ENCODE measurements at places on chromosomes 5 and 9.

DNA sequence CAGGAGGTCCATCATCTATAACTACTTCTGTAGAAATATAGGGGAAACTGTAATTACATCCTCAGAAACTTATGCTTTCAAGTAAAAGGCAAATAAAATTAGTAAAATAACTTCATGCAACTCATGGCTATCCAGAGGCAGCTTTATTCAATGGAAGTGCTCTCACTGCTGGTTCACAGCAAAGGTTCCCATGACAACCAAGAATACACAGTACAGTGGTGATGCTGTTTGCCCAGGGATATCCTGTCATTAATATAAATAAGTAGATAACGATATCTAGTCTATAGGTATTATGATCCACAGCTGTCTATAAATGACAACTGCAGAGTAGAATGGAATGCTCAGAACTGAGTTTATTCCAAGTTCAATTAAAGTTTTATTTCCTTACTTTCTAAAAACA, 390.3 kb downstream of the PDE4D start:
- no peak for DNase-seq

DNA sequence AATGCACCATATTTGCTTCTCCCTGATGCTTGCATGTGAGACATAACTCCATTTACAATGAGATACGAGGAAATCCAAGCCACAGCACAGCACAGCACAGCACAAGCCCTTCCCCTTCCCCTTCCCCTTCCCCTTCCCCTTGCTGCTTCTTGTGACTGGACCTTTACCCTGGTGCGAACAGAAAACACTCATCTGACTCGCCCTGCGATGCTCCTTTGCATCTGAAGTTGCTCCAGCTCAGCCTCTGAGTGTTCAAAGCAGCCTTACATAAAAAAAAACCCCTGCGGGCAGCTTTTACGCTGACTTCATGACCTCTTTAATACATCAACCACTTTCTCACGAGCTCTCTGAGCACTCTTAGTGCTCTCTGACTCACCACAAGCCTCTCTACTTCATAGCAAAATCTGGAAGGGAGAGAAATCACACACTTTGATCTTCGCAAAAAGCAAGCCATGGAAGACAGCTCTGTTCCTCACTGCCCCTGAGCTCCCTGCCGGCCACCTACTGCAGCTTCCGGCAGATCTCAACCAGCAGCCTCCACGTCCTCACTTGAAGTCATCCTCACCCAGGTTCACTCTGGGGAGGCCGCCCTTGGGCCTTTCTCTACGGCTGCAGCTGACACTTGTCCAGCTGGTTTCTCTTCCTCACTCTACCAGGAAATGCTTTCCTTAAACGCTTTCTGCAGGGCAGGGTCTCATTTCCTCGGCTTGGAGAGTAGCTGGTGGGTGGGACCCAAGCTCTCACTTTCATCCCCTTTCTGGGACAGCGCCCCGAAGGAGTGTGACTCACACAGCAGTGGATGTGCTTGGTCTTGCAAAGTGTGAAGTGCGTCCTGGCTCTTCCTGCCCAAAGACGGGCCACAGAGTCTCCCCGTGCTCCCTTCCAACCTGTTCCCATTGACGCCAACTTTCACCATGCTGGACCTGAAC, 5.3 kb downstream of the SLC34A1 start:
- DNase-seq = peak; percentile 71

GRCh38 chr9:111438541-111439235, 45.5 kb downstream of the ECPAS start:
- DNase-seq = no peak

DNA sequence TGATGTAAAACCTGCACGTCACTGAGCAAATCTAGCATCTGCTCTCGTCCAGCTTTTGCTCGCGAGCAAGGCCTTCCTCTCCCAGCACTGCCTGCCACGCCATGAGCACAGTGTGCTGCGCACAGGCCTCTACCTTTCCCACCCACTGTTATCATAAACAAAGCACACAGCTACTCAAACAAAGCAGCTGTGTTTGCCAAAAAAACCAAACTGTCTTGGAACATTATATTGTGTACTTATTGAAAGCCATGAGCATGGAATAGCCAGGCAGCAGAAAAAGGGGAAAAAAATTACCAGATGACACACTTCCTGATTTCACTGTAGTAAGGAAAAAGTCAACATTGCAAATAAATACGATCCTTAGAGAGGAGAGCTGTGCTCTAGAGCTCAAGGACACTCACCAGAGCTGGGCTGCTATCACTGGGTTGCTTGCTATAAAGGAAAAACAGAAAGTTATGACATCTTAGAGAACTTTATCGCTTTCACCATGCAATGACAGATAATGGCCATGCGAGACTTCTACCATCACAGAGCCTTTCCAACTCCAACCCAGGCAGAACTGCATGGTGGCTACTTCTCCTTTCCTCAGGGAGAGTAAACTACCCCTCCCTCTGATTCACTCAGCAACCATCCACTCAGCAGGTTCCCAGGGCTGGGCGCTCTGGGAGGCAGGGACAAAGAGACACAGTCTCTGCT, 69.6 kb downstream of the EPB41L4B start:
- DNase-seq = no peak

GRCh38 chr5:65268525-65268924, 213.2 kb downstream of the ADAMTS6 start:
- no peak for DNase-seq

DNA sequence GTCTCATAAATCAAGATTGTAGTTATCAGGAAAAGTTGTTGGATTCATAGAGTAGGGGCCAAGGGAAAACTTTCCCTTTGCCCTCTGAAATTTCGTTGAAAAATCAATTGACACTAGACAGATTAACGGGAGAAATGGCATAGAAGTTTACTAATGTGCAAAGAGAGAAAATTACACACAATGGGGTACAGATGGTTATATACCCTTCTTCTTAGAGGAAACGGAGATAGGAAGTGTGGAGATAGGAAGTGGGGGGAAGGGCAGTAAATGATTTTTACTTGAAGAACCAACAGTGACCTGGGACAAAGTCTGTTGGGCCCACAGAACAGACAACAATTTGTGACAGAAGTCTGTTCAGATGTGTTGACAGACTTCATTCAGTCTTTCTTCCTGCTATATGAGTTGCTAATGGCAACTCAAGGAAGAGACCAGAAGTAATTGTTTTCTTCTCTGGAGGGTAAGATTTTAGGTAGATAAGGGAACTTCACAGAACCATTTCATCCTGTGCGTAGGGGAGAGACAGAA, 177.9 kb downstream of the C9orf152 start:
- no peak for DNase-seq

DNA sequence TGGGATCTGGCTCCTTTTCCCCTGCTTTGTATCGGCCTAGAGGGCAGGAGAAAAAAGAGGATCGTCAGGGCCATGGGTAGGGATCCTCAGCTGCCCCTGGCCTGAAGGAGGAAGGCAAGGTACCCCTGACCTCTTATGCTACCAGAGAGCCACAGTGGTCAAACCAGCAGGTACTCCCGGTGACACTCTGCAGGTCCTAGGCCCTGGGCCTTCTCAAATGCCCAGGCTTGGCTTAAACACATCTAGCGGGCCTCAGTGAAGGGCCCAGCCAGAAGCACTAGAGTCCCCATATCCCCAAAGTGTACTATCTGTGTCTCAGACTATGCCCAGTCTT, 3.5 kb downstream of the IRF1 start:
- DNase-seq = no peak

DNA sequence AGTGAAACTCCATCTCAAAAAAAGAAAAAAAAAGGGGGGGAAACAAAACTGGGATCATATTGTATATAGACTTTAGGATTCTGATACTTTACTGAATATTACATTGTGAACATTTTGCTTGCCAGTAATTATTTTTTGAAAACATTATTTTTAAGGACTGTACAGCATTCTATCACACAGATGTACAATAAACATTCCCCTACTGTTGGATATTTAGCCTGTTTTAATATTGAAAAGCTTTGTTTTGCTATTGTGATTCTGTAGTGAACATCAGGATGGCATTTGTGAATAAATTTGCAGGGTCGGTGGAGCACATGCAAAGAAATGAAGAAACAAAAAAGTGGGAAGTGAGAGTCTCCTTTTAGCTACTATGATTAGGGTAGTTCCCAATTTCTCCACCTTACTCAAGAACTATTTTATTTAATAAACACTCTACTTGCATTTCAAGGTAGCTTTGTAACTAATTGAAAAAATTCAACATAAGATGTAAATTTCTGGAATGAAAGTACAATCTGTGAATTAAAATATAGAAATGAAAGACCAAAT, 18.7 kb downstream of the RASGRF2 start:
- no peak for DNase-seq

DNA sequence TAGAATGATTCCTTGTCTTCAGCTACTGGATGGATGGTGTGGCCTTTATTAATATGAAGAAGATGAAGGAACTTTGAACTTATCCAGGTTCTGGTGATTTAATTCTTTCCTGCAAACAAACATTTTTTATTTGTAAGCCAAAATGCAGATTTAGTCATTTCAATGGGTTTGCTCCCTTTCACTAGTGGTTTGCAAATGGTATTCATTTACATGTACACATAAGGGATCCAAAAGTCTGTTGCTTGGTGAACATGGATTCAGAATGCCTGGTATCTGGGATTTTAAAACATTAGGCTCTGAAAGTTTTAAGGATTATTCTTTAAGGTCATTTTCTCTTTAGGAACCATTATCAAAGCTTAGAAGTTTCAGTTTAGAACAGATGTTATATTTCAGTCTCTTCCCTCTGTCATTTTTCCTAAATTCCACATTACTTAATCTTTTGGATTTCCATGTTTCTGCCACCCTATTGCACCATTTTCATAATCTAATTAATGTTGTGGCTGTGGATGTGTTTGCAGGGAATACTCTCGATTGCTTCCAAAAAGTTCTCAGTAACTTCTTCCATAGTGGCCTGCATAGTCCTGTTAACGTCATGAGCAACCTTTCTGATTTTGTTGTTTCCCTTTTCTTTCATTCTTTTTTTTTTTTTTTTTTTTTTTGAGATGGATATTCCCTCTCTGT, 10.1 kb downstream of the TTC1 start:
- no peak for DNase-seq

GRCh38 chr9:126417043-126417442, 90.4 kb downstream of the MVB12B start:
- DNase-seq = no peak

DNA sequence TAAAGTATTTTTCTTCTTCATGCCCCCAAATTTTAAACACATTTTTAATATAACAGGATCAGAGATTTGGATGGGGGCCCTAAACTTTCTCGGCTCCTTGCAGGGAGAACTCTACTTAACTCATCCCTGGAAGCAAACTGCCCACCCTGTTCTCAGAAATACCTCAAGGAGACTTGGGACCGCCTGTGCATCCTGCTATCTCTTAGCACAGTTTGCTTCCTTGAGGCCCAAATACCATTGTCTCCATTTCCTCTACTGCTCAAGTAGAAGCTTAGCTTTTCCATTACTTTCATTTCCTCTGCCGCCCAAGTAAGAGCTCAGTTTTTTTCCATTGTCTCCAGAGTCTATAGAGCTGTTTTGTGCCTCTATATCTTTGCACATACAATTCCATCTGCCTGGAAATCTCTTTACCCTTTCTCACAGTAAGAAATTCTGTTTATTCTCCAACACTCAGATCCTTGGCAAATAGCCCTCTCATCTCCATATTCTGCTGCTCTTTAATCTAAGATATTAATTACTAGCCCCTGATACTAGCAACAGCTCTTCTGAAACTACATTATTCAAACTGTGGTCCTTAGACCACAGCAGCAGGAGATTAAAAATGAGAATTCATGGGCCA, 137.8 kb downstream of the CEMIP2 start:
- no peak for DNase-seq

Data from GM13977 (cell line).